Activated T-helper 1 cell treated with Interleukin-2 at 50 U/mL for 16 hours (primary cell): ENCODE measurements at places on chromosomes 1 and 21.

DNA sequence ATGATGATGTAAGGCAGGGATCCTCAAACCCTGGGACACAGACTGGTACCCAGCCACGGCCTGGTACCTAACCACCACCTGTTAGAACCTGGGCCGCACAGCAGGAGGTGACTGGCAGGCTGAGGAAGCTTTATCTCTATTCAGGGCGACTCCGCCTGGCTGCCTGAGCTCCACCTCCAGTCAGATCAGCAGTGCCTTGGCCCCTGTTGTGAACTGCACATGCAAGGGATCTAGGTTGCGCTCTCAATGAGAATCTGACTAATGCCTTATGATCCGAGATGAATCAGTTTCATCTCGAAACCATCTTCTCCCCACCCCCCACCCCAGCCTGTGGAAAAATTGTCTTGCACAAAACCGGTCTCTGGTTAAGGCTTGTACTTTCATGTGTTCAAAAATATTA lies 4.2 kb downstream of the RNPC3 start:
- no peak for DNase-seq

DNA sequence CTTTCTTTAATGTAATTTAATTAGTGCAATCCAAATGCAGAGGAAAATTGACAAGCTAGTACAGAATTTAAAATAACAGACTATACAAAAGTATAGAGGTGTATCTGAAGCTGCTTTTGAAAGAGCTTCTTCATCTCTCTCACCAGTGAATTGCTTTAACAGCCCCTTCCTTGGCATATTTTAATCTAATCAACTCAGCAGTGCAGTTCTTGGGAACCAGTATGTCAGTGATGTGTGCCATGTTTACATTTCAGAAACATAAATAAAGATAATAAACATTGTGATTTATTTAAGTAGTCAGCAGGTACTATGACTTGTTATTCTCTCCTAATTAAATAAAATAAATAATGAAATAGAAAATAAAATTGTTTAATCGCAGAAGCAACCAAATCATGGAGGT lies 1260.6 kb downstream of the NCAM2 start:
- DNase-seq, result no peak

- no peak for DNase-seq
Measured at GRCh38 chr21:45620201-45620923, 23.2 kb upstream of the PCBP3 start.

GRCh38 chr1:207309745-207310273 lies 11.7 kb upstream of the CD55 start:
- DNase-seq, result no peak

DNA sequence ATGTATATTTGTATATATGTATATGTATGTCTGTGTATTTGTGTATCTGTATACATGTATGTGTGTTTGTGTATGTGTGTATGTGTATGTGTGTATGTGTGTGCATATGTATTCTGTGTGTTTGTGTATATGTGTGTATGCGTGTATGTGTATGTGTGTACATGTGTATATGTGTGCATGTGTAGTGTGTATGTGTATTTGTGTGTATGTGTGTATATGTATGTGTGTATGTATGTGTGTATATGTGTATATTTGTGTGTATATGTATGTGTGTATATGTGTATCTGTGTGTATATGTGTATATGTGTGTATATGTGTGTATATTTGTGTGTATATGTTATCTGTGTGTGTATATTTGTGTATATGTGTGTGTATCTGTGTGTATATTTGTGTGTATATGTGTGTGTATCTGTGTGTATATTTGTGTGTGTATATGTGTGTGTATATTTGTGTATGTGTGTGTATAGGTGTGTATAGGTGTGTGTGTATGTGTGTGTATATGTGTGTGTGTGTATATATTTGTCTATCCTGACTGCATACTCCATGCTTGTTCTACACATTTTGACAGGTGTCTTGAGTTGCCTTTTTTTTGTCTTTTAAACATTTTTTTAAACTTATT lies 101.5 kb downstream of the SCCPDH start:
- DNase-seq, result no peak

DNA sequence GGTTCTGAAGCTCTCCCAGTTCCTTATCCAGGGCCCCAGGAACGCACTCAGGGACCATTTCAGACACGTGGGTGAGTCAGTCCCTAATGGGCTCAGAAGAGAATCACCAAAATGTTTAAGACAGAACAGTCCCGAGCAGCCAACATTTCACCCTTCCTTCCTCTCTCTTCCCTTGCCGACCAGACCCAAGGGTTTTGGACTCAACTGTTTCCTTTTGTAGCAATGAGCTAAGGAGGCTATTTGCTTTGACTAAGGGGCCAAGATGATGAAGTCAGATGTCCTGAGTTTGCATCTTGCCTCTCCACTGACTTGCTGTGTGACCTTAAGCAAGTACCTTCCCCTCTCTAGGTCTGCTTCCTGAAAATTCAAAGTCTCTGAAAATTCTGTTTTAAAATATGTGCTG lies 472.3 kb upstream of the VAMP3 start:
- no peak for DNase-seq
